NAMALWA (cell line): ENCODE measurements at places on chromosomes 3 and 15.

DNA sequence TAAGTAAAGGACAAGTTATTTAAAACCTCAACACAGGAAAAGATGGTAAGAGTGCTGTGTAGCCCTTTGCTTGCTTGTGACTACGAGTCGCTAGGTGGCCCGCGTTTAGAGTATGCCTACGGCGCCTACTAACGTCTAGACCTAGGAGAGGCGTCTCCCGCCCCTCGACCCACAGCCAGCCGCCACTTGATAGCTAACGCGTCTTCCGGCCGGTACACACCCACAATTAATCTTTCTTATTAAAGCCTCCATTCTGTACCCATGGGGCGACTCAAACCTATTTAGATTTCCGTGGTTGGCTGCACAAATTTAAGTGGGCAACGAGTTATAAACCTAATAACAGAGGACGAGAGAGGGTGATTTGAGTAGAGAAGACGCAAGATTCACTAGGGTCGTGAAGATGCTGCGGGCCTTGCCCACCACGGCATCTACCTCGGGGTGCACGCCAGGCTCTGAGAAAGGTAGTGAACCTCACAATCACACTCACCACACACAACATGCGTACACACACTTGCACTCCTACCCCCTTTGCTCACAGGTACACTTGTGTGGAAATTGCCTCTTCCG, 12.0 kb downstream of the SOX2 start:
- no peak for DNase-seq

GRCh38 chr3:73624821-73625665, at the start of gene PDZRN3:
Gene PDZRN3, minus strand, starts transcription at chr3:73624941.
- DNase-seq: no peak

DNA sequence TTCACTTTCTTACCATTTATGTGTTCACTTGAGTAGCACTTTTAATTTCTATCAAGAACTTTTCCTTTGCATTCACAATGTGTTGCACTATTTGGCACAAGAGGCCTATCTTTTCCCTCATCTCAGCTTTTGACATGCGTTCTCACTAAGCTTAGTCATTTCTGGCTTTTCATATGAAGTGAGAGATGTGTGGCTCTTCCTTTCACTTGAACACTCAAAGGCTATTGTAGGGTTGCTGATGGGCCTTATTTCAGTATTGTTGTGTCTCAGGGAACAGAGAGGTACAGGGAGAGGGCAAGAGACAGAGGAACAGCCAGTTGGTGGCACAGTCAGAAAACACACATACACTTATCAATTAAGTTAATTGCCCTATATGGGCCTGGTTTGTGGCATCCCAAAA, 127.4 kb upstream of the MLF1 start:
- DNase-seq: no peak

GRCh38 chr3:120416868-120417267, 33.9 kb downstream of the FSTL1 start:
- no peak for DNase-seq

DNA sequence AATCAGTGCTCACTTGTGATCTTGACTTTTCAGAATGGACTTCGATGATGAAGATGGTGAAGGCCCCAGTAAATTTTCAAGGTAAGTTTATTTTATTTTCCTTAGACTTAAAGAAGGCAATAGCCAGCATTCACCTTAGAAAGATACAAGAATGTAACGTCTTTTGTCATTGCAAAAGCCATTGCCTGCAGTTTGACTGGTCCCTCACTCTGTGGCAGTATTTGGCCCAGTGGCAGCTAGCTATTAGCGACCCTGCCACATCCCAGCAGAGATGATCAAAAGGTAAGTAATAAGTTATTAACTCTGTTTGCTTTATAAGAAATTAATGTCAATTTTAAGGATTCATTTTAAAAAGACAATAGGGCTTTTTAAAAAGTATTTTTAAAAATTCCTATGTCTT, 53.7 kb downstream of the ARNT2 start:
- DNase-seq: no peak

- DNase-seq: no peak
Observed at GRCh38 chr3:13266651-13267362, 153.3 kb downstream of the NUP210 start.

- DNase-seq: no peak
Observed at GRCh38 chr3:56960234-56960917, 100.1 kb upstream of the SPATA12 start.

DNA sequence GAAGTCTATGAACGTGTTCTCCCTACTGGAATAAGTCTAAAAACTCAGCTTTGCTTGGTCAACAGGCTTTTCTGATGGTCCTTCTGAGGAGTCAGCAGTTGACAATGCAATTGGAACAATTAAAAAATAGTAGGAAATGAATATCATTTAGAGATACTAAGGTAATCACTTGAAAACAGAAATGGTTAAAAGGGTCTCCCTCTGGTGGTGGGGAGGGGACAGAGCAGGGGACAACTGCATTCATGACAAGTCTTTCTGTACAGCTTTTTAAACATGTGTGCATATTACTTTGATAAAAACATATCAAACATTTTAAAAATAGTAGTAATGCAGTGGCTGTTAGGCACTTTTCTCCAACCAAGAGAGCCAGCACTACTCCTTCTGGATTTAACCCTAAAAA, 119.9 kb upstream of the FHIT start:
- DNase-seq: peak; percentile 52

DNA sequence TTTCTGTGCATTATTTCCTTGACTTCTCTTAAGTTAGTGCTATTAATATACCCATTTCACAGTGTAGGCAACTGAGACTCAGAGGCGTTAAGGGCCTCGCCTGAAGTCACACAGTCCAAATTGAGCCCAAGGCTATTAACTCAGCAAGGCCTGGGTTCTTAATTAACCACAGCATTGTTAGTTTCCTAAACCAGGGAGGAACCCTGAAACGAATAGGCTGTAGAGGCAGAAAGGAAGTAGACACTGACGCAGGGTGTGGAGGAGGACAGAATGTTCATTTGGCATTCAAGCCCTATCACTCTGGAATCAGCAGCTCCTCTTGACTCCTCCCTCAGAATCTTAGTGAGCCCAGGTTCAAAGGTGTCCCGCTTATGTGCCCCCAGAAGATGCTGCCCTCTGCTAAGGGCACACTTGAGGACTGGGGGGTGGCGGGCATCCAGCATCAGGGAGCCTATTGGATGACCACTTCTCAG, 13.9 kb downstream of the ARHGEF3 start:
- DNase-seq: no peak

DNA sequence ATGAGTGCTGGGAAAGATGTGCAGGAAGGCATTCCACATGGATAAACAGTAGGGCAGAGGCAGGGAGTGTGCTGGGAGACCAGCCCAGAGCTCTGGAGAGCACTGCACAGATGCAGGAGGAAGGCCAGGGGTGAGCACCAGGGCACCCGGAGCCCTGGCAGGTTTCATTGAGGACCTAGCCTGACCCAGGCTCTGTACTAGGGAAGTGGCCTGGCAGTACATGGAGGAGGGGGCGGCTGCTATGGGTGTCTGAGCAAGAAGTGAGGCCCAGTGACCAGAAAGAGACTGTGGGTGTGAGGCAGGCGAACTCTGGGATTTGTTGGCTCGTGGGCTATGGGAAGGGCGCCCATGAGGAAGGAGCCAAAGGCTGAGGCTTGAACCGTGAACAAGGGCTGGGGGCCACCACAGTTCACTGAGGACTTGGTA, 139.1 kb downstream of the DNAJB8 start:
- no peak for DNase-seq

- no peak for DNase-seq
Observed at GRCh38 chr3:72381584-72381983, 466.7 kb downstream of the SHQ1 start.

DNA sequence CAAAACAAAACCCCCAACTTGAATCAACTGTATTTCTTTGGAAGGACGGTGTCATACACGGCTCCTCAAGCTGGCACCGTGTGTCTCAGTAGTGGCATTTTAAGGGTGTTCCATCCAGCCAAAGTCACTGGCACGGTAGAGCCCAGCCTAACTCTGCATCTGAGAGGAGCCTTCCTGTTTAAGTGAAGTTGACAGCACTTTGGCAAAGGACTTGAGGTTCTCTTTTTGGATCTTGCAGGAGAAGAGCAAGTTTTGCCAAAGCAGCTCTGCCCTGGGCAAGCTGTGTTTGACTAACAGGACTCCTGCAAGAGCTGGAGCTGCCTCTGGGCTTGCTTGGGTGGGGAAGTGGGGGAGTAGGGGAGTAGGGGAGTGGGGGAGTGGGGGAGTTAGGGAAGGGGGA, 109.6 kb upstream of the FEZF2 start:
- DNase-seq: no peak

- peak; percentile 51 for DNase-seq
Observed at GRCh38 chr3:25944329-25944728, 154.4 kb downstream of the OXSM start.

GRCh38 chr3:122773944-122774509, 19.6 kb downstream of the HSPBAP1 start:
- no peak for DNase-seq

DNA sequence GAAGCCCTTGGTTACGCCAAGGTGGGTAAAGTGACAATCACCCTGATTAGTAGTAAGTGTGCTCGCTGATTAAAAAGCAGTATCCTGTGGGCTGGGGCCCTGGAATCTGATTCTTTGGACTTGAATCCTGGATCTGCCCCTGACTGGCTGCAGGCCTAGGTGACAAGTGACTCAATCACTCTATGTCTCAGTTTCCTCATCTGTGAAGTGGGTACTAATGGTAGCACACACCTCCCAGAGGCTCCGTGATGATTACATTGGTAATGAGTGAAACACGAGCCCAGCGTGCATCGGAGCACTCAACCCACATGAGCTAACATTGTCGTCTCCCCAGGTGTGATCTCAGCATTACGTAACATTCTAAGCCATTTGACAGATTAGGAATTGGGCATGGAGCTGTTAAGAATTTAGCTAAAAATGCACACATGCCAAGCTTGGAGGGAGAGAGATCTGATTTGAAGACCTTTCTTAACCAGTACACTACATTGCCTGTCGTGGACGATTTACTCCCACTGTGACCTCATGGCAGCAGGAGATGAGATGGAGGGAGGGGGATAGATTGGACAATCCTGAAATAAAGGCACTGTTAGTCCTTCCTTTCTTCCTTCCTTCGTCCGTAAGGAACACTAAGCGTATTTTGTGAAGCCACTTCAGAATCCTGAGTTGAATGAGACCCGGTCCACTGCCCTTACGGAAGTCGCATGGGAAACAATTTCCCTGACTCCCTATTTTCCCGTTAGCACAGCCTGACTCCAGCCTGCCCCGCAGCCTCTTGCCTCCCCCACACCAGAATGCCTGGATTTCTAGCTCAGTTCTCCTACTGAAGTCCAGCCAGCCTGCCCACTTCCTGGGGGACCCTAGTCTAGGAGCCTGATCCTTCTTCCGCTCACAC, 32.1 kb downstream of the MGLL start:
- no peak for DNase-seq

DNA sequence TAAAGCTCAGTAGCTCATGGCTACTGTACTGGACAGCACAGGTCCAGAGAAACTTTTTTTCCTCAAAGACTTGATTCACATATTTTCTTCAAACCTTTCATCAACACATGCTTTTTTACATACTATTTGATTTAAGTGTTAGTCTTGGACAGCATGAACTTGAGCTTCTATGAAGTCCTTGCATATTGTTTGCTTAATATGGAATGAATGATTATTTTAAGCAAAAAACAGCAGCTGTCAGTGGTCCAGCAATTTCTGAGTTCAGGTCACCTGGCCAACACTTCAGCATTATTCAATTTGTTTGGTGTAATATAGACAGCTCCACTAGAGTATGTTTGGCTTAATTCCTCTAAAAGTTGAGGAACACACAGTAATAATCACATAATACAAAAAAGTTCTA, 141.4 kb downstream of the PEX5L start:
- no peak for DNase-seq

- no peak for DNase-seq
Observed at GRCh38 chr3:183375787-183376186, 52.6 kb downstream of the MCF2L2 start.

GRCh38 chr3:170992854-170993253, 33.7 kb downstream of the SLC2A2 start:
- no peak for DNase-seq

DNA sequence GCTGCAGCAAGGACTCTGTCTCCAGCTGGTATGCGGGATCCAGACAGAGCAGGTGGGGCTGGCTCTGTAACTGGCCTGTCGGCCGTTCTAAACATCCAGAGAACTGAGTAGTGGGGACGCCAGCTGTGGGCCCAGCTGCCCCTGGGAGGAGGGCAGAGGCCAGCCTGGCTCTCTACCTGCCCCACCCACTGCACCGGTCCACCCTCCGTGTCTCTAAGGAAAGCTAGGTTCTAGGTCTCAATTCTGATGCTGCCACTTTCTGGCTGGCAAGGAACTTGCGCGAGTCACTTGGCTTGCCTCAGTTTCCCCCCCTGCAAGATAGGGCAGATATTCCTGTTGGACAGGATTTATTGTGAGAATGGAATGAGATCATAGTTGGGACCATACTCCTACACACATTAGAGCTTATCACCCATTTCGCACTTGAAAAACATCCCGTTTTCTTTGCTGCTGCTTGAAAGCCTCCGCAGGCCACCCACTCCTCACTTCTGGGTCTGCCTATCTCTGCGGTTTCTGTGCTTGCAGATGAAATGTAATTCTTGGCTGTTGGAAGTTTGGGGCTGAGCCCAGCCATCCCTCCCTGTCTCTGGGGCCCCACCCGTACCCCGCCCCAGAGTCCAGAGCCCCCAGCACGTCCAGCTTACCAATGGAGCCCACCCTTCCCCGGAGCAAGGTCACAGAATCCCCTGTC, 65.8 kb downstream of the IQSEC1 start:
- DNase-seq: no peak

GRCh38 chr15:73632670-73633058, 525 bp downstream of the NPTN start:
- no peak for DNase-seq

- no peak for DNase-seq
Observed at GRCh38 chr3:149554826-149555225, 80.3 kb downstream of the TM4SF4 start.

GRCh38 chr15:34101366-34102174, at the start of the genes EMC7 and PGBD4:
Gene EMC7, minus strand, starts transcription at chr15:34101862. Its CDS starts 23 bp downstream, at chr15:34101839.
Gene PGBD4, plus strand, starts transcription at chr15:34102083. Its CDS starts 449 bp downstream, at chr15:34102532.
- peak; percentile 99 for DNase-seq

- no peak for DNase-seq
Observed at GRCh38 chr3:124149771-124150170, 157.8 kb upstream of the ROPN1 start.

DNA sequence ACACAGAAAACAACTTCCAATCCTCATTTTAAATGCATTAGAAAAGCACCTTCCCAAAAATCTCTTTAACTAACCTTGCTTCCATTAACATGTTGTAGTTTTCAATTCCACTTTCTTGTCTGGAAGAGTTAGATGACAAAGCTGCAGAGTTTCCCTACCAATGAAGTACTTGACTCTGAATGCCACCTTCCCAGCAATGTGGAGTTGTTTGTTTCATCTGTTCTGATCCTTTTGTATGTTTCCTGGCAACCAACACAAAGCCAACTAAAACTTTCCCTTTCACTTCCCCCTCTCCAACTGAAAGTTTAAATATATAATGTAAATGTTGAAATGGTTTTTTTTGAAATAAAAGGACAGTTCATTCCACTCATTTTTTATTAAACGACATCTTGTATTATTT, at the start of gene WDR49:
Gene WDR49 (minus strand): TSS at position 183 of the 400 bp plus-strand sequence. CDS start 517 bp downstream, outside the sequence.
- peak; percentile 41 for DNase-seq

DNA sequence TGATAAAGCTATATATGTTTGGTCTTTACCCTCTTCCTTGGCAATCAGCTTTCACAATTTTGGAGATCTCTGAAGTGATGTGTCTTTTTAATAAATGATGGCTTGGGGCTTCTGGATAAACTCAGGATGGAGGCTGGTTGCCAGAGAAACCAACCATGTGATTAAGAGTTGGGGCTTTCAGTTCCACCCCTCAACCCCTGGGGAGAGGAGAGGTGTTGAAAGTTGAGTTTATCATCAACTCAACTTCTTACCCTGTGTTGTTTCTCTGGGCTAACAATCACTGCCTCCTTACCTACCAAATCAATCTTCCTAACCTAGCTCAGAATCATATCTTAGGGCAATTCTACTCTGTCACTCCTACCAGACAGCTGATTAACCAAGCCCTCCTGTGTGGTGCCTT, 735.8 kb downstream of the ZPLD1 start:
- DNase-seq: no peak

GRCh38 chr15:59994888-59995557, 9.1 kb upstream of the FOXB1 start:
- no peak for DNase-seq
